Left lobe of liver (tissue), 2 donors: ENCODE measurements at places on chromosomes 1 and 21. TPM values are rescaled to one million over a fixed set of nuclear protein-coding genes. Genes with fewer than 3 reads are reported as not detected.

The COL24A1 gene
- total RNA-seq = not detected

The PTGFR gene
- 0.91 TPM for total RNA-seq

The SAMSN1 gene
- 1.6 TPM for total RNA-seq

DNA sequence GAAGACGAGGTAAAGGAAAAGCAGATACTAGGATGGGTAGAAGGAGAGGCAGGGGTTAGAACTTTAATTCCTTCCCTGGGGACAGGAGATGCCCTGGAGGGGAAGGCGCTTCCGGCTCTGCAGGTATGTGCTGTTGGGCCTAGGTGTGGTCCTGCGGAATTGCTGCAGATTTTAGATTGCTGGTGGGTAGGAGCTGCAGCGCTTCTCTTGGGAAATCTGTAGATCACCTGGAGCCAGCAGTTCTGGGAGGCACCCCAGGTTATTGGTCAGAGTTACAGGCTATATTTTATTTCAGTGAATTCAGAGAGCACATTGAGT lies 1.1 kb downstream of the MGST3 start:
- no peak for DNase-seq

DNA sequence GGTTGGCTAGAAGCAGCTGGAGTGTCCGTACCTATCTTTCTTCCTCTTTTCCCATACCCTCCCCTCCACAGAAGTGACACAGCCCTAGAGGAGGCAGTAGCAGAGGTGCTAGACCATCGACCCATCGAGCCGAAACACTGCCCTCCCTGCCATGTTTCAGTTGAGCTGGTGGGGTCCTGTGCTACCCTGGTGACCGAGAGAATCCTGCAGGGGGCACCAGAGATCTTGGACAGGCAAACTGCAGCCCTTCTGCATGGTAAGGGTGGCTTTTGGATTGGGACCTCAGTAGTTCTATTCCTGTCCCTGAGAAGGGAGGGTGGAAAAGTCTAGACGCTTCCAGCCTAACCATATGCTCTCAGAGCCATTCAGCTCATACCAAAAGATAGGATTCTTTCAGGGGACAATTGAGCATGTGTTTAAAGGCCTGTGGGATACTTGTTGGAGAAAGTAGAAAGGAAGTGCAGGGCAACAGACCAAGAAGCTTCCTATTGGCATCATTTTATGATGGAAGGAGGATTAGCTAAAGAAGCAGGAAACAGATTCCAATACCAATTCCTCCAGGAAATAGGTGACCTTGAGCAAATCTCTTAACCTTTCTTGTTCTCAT lies 11.7 kb upstream of the BNIPL start:
- peak; percentile 74 for DNase-seq

DNA sequence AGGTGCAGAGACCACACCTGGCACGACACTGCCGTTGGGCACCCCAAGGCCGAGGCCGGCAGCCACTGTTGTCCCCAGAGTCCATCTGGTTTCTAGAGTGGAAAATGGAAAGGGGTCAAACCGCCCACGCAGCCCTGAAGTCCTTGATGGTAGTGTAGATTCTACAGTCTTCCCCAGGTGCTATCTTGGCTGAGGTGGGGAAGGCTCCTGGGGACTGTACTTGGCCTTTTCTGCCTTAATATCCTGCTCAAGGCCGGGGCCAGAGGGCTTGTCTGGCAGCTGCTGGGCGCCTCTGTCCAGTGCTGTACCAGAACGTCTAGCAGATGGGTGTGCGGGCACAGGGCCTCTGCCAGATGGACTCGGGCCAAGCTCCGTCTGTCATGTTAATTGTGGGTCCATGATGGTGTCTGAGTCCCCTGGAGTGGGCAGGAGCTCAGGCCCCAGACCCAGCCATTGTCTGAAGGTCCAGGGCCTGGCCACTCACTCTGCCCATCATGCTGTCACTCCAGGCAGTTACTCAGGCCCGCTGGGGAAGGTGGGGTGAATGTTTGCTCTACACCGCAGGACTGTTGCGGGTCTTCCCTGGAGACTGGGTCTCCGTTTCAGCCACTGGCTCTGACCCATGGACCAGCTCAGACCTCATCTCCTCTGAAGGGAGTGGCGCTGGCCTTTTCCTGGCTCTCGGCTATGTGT lies 161.9 kb upstream of the COL6A1 start:
- peak; percentile 44 for DNase-seq

DNA sequence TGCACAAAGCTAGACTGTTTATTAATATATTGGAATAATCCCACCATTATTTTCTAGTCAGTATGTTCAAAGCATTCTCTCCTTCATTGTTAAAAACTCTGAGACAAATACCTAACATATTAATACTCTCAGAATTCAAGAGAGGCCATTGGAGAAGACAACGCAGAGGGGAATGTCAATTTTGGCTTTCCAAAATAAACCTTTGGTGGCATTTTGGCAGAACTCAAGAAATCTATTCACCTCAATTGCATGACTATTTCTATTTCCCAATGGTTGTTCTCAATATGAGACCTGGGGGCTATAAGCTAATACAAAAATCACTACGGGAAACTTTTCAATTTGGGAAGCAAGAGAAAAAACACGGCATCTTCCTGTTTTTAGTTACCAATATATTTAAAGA lies 58.5 kb downstream of the RUSC1 start:
- no peak for DNase-seq

GRCh38 chr21:45463871-45464270 lies 58.9 kb downstream of the COL18A1 start:
- no peak for DNase-seq

DNA sequence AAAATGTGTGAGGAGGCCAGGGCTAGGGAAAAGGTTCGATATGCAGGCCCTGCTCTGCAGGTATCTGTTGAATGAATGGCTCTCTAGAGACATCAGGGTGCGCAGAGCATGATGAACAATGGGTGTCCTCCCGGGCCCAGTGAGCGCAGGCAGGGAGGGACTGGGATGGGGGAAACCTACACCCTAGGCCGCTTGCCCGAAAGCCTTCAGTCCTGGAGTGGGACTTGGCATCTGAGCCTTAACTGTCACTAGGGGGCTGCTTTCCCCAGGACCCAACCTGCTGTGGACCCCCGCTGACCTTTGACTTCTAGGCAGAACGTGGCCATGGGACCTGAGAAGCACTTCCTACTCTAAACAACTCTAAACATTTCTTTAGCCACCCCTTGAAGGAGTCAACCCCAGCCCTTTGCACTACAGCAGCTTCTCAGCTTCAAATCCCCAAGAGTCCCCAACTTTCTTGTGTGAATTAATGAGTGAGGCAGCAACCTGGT lies 444 bp upstream of the MAP3K6 start:
- no peak for DNase-seq

DNA sequence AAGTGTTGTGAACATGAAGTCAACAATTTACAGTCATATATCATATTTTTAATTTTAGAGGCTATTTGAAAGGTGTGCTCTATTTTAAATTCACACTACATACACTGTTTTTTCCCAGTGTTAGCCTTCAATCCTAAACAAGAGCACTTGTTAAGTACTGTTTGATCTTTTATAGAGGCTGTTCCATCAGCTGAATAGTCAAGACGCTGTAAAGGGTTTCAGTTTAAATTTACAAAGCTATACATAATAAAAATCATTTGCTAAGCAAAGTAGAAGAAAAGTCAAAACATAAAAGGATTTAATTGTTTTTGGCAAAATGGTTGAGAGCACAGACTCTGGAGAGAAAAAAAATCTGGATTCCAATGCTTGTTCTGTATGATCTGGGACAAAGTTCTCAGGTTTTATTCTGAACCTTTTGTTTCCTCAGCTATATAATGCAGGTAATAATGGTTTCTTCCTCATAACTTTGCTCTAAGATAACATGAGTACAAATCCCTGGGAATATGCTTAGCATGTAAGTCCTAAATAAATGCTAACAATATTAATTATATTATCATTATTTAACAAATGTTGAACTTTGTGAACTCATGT lies 44.3 kb downstream of the RBM11 start:
- no peak for DNase-seq

DNA sequence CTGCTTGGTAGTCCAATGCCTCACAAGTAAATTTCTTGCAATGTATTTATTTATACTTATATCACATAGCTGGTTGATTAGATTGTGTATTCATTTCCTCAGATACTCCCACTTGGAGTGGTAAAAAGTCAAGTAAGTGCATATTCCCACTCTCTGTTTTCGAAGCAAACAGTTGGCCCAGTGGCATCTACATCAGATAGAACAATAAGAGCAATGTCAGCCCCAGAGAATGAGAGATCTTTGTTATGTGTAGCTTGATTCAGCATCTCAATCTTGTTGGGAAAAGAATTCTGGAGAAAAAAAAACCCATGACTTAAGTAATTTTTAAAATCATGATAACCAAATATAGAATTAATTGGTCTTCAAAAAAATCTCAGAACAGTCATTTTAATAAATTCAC lies 25.5 kb downstream of the RGL1 start:
- DNase-seq = no peak
